ENCODE measurements at places on chromosomes 12 and 14.

- no peak for DNase-seq
These were observed 34.8 kb upstream of the TSPAN9 start for GRCh38 chr12:3042394-3042793.

GRCh38 chr12:32559434-32559833 lies 119.7 kb upstream of the DNM1L start:
- no peak for DNase-seq

- no peak for DNase-seq
These were observed 1.5 kb upstream of the HOTAIR start for GRCh38 chr12:53976172-53976822.

DNA sequence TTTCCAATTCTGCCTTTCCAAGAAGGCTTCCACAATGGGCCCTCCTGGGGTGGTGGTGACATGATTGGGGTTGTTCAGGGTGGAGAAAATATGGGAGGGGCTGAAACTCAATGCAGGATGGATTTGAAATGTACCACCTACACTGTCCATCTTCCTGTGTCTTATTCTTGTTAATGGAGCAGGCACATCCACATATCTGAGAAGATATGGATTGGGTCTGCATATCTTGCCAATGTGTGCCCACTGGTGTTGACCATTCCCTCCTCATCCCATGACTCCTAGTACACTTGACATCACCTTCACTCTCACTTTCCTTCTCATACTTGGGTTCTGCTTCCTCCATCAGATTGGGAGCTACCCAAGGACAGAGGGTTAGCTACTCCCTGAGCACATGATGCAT lies 7.2 kb downstream of the KRT76 start:
- no peak for DNase-seq
